ENCODE measurements at places on chromosomes 2 and 18.

GRCh38 chr2:168355121-168355520 lies 101.0 kb upstream of the CERS6 start:
- DNase-seq = peak; percentile 78

GRCh38 chr2:137942833-137943677 lies 21.2 kb upstream of the HNMT start:
- DNase-seq = peak; percentile 74

GRCh38 chr2:130890941-130891669 lies 54.4 kb downstream of the ARHGEF4 start:
- DNase-seq = no peak

DNA sequence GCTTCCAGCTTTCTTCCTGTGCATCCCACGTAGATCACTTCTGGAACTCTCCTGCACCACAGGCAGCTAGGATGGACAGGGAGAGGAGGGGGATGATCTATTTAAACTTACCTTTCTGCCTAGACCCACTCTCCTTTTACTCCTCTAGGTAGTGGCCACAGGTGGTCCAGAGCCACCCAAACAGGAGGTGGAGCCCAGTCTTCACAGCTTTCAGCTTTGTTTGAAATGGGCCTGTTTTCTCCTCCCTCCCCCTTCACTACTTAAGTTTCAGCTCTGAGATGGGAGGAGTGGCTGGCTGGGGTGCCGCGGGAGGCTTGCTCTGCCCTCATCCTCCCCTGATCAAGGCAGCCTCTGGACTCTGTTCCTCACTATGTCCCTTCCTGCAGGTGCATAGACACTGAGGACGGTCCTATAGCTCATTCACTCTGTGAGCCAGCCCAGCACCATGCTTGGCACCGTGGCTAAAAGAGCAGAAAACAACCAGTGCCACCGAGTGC lies 12.6 kb upstream of the CELF4 start:
- no peak for DNase-seq

DNA sequence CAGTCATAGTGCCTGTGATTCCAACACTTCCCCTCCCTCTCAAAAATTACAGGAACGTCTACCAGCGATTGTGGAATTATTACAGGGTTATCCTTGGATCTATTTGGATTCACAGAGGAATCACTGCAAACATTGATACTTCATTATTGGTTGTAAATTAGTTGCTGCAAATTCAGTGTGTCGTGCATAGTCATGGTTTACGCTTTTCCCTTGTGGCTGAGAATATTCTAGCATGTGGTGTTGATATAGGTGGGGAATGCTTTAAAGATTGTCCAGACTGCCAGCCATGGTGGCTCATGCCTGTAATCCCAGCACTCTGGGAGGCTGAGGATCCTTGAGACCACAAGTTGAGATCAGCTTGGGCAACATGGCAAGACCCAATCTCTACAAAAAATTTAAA lies 48.7 kb upstream of the PDK1 start:
- DNase-seq = no peak

GRCh38 chr18:8705238-8705960 lies at the start of gene MTCL1:
MTCL1 (plus strand) TSS chr18:8705556; CDS start chr18:8705661, 105 bp downstream.
- peak; percentile 82 for DNase-seq

DNA sequence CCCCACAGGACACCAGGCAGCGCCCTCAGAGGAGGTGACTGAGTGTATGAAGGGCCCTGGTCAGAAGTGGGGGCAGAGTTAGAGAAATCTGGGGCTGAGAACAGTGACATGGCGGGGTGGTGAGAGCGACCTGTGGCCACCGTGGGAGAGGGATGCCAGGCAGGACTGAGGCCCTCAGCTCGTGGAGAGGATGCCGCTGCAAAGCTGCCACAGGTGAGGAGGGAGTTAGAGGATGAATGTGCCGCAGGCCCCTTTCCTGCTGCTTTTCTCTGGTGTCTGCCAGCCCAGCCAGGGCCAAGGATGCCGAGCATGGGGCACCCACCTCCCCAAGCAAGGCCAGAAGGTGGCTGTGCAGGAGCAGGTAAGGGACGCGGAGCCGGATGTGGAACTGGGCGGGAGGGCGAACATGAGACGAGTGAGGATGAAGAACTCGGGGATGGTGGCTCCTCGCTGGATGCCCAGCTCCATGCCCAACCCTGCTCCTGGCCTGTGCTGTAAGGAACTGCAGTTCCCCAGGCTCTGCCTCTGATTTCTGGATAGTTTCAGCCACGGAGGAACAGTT lies 269.2 kb upstream of the HDAC4 start:
- DNase-seq = no peak

- DNase-seq = no peak
Observed at GRCh38 chr2:185618625-185619024, 120.0 kb upstream of the FSIP2 start.

DNA sequence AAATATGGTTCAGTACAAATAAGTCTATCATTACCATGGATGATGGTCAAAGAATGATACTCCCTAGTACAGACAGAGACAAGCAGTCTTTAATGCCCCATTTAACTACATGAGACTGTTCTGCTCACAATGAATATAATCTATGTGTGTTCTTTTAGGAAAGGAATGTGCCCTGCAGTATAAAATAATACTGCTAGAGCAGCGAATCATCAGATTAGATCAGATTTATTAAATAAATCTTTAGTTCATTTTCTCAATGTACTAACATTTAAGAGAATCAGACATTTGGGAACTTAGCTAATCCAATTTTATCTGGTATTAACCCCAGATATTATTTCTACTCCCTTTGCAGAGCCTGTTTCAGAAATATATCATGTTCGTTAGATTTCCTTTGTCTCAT lies 272.0 kb upstream of the GCFC2 start:
- DNase-seq = no peak

DNA sequence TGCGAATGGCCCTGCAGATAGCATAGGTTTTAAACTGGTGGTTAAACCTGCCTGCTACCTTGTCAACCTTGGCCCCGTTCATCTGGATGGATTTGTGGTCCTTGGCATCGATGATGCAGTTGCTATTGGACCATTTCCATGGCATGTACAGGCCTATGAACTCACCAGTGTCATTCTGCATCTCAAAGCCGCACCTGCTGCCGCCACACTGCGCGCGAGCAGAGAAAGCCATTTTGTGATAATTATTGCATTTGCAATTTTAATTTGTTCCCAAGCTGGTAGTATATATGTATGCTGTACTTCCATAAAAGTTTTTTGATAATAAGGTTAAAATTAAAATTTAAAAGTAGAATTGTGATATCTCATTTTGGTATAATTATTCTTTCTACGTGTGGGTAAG lies 94.8 kb upstream of the UXS1 start:
- DNase-seq = no peak

- no peak for DNase-seq
Observed at GRCh38 chr2:66435549-66435875, 587 bp downstream of the MEIS1 start.

- no peak for DNase-seq
Observed at GRCh38 chr18:26526128-26526965, 22.0 kb downstream of the KCTD1 start.

- DNase-seq = no peak
Observed at GRCh38 chr2:73982140-73982617, 2.5 kb upstream of the TET3 start.

- DNase-seq = no peak
Observed at GRCh38 chr18:51821610-51822009, 518.4 kb upstream of the DCC start.

GRCh38 chr2:176157499-176158185 lies 535 bp downstream of the HOXD3 start:
- peak; percentile 66 for DNase-seq

All from NCI-H146 (cell line).